Activated T-helper 1 cell treated with anti-CD3 and anti-CD28 coated beads, Interleukin-2, amount 50 U/mL, for 16 hours (primary cell): ENCODE measurements at places on chromosomes 5 and 9.

- DNase-seq, result no peak
Measured at GRCh38 chr5:82387819-82388166, 109.6 kb upstream of the RPS23 start.

DNA sequence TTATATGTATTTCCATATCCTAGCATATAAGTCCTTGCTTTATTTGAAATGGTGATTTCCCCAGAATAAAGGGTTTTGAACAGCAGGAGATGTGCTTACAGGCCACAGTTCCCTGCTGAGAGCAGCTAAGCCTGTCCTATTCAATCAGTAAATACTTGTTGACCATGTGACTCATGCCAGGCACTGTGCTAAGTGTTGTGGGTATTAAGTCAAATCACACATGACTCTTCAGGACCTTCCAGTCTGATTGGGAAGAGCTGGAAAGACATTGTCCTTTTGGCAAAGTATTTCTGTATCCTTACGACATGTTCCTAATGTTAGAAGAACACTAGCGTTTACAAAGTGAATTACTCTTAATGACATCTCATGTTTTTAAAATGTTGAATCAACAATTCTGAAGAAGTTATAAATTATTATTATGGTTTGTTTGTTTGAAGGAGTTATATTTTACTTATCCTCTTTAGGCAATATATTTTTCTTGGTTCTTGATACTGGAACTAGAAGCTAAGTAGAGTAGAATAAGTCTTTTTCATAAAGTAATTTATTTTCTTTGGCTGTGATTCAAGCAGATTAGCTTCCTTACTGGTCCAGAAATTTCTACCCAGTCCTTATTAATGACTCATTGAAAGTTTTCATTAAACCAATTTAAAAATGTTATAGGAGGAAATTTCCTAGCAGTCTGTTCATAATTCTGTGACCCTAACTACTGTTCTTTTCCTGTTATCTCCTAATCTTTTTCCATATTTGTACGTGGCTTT lies 82.1 kb downstream of the GAPVD1 start:
- DNase-seq, result no peak

GRCh38 chr9:90907790-90908189 lies 106.2 kb downstream of the SYK start:
- DNase-seq, result no peak

GRCh38 chr5:58731641-58732040 lies 148.8 kb downstream of the RAB3C start:
- DNase-seq, result no peak

DNA sequence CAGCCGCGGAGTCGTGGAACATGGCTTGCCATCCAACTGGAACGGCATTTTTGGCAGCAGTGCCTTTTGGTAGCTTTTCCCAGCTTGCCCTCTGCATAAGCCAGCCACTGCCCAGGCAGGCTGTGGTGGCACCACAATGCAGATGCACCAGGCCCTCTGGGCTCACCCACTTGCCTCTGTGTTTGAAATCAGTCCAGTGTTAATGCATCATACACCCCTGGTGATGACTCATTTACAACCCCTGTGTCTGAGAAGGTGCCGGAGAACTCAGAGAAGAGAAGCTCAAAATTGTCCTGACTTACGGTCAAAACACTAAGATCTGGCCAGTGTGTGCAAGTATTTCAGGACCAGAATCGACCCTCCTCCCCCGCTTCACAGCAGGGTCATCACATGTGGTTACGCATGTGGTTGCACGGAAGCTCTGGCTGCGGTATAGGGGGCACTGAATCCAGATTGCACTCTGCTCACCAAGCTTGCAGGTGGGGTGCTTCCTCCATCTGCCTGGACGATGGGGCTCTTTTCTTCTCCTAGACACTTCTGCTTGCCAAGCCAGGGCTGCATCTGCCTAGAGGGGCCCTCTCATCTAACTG lies 66.5 kb upstream of the SMIM15 start:
- DNase-seq, result no peak

GRCh38 chr5:40630126-40630525 lies 49.6 kb upstream of the PTGER4 start:
- no peak for DNase-seq

GRCh38 chr5:61019642-61020041 lies 74.6 kb downstream of the NDUFAF2 start:
- no peak for DNase-seq

DNA sequence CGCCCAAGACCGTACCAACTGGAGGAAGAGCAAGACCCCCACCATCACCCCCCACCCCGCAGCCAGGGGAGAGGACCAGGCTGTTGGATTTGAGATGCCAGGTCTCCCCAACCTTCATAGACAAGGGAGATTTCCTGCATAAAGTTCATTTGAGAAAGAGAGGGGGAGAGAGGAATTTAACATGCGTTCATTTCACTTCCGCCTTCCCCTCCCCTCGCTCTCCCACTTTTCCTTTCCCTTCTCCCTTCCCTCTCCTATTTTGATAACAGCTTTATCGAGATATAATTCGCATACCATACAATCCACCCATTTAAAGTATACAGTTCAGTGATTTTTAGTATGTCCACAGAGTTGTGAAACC lies 4.2 kb upstream of the NKX2-5 start:
- no peak for DNase-seq

DNA sequence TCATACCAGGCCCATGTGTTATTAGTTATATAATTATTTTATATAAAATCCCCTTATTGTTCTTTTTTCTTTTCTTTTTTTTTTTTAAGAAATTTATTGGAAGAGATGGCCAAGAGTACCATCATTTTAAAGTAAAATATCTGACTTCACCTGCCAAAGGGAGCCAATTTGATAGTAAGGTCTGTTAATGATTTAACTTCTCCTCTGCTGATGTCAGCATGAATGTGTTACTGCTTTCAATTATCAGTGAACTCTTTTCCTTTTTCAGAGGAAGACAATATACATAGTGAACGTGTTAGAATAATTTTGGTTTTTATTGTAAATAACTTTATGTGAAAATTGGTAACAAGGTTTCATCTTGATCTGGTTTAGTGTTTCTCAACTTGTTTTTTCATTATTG lies 409.6 kb downstream of the SH3GL2 start:
- DNase-seq, result no peak

- no peak for DNase-seq
Measured at GRCh38 chr5:76547242-76547890, 75.8 kb downstream of the F2RL2 start.

DNA sequence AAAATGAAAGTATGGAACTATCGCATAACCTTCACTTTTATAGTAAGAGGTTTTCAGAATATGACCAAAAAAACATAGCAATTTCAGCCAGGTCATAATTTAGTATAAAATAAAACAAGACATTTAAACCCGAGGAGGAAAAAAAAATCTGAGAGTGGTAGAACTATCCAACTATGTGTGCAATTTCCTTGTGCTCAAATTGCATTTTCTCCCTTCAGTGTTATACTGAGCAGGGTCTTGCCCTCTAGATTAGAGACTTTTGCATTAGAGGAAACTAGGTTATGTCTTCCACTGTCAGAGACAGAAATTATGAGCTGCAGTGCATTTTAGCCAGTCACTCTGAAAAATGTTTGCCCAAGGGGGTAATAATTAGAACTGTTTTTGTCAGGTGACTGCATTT lies 330.6 kb downstream of the NR2F1-AS1 start:
- DNase-seq, result no peak

DNA sequence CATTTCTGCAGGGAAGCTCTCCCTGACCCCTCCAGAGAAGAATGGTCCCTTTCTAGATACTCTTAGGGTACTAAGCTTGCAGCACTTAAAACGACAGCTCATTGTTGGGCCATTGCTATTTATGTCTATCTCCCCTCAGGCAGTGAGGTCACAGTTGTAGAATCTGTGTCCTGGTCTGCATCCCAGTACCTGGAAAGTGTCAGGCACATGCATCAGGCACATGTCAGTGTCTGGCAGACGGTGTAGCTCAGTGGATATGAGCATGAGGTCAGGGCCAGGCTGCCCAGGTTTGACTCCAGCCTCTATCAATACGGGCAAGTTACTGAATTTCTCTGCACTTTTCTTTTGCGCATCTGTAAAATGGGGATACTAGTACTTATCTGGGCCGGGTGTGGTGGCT lies 22.2 kb upstream of the EEIG1 start:
- DNase-seq, result no peak
